KG1 (cell line): ENCODE measurements at places on chromosomes 13 and 19.
A peak's percentile ranks its signal among the peaks of the same experiment; 100 is the strongest.

- no peak for DNase-seq
Observed at GRCh38 chr19:21587549-21587948, 82.1 kb downstream of the ZNF429 start.

GRCh38 chr13:51684076-51684475, 99.8 kb downstream of the WDFY2 start:
- DNase-seq = no peak

GRCh38 chr13:93173654-93174053, 53.0 kb upstream of the GPC6 start:
- no peak for DNase-seq

GRCh38 chr13:40787062-40787461, 2.3 kb upstream of the SLC25A15 start:
- DNase-seq = no peak

DNA sequence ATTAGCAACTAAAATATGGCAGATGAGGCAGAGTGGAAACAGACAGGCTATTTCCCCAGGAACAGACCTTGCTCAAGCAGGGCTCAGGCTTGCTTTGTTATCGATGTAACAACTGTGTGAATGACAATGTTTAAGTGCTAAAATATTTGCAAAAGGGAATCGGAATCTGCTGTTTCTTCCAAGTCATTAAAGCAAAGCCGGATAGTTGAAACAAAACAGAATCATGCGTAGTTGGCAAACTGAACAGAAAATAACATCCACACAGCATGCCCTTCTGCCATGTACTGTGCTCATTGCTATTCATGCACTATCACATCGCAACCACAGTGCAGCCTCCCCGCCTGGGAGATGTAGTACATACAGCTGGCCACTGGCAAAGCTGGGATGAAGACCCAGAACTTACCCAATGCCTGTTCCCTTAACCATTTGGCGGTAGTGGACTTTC, 799.1 kb downstream of the DIAPH3 start:
- no peak for DNase-seq

GRCh38 chr13:110445183-110445582, 116.3 kb downstream of the RAB20 start:
- DNase-seq = no peak

DNA sequence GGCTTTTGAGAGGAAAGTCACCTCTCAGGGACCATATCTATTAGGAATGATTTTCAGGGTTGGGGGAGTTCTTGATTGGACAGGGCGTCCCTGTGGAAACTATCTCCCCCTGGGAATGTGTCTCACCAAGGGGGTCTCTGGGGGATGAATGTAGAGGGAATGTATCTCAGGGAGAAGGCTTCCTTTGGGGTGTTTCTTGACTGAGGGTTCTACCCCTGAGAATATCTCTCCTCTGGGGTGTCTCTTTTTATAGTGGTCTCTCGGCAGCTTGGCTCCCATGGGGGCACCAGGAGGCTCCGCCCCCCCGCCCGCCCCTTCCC, 1.0 kb downstream of the RTBDN start:
- DNase-seq = no peak

DNA sequence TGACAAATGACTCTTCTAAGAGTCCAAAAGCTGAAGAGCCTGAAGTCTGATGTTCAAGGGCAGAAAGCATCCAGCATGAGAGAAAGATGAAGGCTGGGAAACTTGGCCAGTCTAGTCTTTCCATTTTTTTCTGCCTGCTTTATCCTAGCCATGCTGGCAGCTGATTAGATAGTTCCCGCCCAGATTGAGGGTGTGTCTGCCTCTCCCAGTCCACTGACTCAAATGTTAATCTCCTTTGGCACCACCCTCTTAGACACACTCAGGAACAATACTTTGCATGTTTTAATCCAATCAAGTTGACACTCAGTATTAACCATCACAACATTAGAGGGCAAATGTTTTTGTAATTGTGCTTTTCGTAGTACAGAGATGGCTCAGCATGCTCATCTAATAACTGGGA, 267.5 kb upstream of the KLHL1 start:
- DNase-seq = no peak

DNA sequence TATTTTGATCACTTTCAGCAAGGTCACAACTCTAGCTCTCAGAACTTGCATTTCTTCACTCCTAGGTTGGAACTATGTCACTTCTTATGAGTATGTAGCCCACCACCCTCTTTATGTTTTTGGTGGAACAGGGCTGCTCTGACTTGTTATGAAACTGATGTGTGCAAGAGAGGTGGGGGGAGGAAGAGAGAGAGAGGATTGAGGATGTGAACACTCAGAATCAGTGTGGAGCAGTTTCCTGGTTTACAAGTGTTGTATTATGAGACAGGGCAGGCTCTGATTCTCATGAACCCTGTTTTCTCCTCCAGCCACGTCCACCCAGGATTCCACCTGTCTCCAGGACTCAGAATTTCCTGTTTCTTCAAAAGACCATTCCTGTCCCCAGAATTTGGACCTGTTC, 16.1 kb downstream of the ZNF317 start:
- DNase-seq = no peak

DNA sequence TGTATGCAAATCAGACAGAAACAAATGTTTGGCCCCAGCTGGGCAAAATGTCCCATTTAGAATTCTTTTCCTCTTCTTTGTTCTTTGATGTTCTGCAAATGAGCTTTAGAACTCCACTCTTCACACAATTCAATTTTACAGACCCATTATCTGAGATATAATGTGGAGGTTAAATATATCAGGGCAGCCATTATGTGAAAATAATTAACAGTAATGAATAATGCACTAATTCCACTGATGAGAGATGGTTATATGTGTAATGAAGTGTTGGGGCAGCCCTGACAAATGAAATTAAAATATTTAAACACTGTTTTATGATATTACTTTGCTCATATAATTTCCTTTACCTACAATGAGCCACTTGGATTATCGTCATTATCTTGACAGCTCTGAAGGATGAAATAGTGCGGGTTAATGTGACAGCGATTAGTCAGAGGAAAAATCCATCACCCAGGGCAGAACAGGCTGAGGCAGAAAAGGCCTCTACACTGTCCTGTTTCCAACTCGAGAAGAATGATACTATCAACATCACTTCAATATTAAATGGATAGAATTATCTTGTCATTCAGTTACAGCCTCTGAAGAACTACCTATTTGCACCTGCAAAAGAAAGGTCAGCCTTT, 321.1 kb downstream of the RBM26 start:
- no peak for DNase-seq

DNA sequence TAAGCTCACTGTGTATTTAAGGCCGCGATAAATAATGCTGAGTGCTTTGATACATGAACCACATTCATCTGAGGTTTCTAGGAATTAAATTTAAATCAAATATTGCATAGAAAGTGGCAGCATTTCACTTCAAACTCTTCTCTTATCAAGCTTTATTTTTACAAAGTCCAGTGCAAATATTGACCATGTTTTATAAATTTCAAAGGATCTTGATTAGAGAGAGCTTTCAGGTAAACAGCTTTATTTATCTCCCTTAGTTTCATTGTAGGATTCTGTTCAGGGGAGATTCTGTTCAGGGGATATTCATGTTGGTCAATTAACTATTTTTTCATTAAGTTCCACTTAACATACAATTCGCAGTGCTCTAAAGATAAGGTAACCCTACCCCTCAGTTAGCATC, 249.7 kb upstream of the IRS2 start:
- no peak for DNase-seq

DNA sequence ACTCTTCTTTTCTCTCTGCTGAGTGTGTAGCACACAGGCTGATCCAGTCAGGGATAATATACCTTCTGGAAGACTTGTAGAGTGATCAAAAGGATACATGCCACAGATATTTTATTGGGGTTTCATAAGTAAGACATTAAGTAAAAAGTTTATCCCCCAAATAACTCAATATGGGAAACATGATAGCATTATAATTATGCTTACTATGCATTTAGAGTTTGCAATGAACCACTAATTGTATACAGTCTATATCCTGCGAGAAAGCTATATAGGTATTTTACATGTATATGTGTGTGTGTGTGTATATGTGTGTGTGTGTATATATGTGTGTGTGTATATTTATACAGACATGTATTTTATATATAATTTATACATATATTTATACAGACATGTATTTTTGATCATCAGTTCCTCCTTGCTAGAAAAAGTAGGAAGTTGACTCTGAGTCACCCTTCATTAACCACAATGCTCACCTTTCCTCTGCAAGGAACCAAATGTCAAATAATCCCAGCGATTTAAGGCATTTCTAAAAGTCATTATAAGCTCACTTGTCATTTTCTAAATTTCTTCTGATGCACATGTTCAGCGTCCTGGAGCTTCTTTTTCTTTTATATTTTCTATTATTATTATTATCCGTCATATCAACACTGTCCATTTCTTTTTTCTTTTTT, 312.5 kb upstream of the OBI1 start:
- no peak for DNase-seq

DNA sequence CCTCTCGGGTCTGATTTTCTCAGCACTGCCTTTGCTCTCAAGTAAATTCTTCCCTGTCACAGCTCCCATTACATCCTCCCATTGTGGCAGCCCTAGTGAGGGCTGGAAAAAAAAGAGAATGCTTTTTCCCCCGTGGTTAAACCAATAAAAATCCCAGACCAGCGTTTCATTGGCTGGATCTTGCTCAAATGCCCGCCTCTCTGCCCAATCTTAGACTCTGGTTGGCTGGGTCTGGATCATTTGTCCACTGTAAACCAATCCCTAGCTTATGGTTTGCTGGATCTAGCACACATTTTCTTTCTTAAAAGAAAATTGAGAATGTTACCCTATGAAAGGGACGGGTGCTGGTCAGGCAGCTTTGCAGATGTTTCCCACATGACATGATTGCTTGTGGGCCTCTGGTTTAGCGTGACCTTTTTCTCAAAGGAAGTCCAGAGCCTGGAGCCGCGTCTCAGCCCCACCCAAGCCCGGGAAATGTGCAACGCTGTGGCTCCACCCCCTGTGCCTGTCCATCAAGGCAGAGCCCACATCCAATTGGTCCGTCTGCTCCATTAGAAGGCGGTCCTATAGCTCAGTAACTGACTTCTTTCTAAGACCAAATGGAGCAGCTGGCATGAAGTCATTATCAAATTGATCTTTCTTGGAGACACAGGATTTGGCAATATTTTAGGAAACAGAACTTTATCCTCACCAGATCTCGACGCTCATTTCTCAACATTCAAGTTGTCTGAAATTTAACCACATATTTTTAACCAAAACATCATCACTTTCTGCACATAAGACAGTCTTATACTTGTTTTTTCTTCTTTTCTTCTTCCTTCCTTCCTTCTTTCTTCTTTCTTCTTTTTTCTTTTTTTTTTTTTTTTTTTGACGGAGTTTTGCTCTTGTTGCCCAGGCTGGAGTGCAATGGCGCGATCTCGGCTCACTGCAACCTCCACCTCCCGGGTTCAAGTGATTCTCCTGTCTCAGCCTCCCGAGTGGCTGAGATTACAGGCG, 2.6 kb upstream of the MCEMP1 start:
- DNase-seq = peak; percentile 24

DNA sequence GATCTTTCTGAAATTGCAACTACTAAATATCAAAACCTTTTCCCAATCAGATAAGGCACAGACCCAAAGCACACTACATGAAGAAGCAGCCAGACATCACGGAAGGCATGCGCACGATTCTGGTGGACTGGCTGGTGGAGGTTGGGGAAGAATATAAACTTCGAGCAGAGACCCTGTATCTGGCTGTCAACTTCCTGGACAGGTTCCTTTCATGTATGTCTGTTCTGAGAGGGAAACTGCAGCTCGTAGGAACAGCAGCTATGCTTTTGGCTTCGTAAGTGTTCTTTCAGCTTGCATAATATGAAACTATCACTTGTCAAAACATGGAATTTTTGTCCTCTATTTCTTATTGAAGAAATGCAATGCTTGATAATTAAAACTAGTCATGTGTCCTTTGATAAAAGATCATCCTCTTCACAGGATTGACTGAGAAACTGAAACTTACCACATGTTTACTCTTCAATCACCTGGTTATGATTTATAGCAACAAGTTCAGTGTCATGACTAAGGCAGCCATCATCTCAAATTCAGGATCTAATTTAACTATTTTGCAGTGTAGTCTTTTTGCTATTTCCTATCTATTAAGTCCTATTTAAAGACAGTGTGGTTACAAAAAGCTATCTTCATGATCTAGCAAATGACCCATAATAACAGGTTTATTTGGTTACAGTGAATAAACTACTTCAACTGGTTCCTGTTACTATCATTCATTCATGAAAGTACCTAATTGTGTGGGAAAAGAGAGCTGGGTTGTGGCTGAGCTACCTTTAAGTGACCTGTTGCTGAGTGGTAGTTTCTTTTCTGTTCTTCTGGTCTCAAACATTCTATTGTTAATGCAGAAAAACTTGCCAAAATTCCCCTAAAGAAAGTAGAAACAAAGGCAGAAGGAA, 6.5 kb downstream of the CCNA1 start:
- DNase-seq = no peak

GRCh38 chr13:99045396-99045795, 67.5 kb upstream of the DOCK9 start:
- no peak for DNase-seq

GRCh38 chr19:43747557-43748204, 7.1 kb downstream of the SMG9 start:
- no peak for DNase-seq

GRCh38 chr13:112545856-112546255, 42.1 kb downstream of the TUBGCP3 start:
- no peak for DNase-seq

DNA sequence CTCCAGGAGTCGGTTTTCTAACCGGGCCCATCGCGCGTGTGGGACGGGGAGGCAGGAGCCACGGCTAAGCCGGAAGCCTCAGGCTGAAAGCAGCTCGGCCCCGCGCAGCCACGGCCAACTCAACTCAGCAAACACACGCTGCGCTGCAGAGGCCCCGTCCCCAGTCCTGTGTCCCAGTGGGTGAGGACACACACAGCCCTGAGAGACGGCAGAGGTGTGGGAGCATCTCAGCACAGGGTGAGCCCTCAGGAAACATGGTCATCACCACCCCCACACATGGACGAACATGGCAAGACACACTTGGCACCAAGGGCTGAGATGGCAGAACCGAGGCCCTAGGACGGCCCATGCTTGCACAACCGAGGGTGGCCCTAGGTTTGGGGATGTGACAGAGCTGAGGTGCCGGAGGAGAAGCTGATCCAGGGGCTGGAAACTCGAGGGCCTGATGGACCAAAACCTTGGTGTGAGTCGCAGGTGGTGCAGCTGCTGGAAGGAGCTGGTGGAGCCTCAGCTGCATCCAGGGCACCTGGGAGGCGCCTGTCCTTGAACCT, 29.0 kb upstream of the C13orf46 start:
- DNase-seq = no peak

DNA sequence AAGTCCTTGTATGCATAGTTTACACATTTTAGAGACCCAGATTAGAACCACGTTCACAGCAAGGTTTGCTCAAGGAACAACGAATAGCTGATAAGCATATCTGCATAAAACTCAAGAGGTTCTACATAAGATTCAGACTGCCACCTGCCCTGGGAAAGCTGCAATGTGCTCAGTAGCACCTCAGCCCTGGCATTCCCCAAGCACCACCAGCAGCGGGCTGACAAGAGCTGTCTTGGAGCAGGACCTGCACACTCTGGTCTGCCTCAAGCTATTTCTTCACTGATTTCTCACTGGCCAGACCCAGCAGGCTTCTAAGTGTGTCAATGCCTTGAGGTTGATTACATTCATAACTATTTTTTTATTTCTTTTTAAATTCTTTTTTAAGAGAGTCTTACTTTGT, 65.8 kb upstream of the UQCRFS1 start:
- no peak for DNase-seq
